D341Med (cell line): ENCODE measurements at places on chromosomes 5 and 9.

GRCh38 chr5:1320436-1321344, 24.2 kb downstream of the CLPTM1L start:
- DNase-seq = no peak

DNA sequence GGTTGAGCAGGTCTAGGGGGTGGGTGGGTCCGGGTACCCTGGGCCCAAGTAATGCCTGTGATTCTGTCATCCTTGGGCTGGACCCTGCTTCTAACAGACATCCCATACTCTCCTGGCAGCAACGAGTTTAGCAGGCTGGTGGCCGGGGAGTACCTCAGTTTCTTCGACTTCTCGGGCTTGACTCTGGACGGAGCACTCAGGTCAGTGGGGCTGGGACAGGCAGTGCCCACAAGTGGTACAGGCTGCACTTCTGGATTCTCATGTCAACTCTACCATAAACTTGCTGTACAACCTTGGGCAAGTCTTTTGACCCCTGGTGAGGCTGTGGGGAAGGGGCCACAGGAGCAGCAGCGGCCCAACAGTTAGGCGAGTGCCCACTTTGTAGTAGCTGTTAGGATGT, 21.8 kb downstream of the PSD2 start:
- no peak for DNase-seq

GRCh38 chr9:96553070-96553469, 66.6 kb downstream of the CDC14B start:
- no peak for DNase-seq

- DNase-seq = no peak
Observed at GRCh38 chr5:100448111-100448528, 87.1 kb upstream of the FAM174A start.

DNA sequence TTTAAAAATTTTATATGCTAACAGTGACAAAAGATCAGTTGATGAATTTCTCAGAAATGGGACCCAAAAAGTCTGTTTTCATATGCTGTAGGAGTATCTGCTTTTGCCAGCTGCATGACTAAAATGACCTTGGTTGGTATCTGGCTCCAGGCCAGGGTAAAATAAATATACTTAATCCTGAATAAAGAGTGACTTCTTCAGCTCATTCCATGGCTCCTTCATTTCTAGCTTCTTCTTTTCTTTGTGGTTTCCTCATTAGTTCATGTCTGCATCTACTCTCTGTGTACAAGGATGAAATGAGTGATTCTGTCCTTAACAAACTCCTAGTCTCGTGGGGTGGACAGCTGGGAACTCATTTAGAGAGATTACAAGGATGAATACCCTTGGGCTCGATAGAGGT, 36.0 kb downstream of the RCL1 start:
- peak; percentile 44 for DNase-seq

DNA sequence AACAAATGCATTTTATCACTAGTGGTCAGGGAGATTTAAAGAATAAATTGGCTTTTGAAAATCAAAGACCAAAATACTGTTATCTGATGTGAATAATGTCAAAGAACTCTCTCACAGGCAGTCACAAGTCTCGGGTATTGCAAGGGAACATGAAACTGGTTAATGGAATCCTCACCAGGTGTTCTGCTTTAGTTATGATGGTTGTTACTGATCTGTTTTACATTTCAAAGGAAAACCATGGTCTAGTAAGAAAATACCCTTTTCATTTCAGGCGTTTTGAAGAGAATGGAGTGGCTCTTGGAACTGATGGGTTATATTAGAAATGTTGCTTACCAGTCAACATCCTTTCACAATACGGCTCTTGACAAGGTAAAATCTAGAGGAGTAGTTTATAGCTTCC, 43.4 kb downstream of the HACD4 start:
- DNase-seq = no peak

GRCh38 chr5:126693806-126694205, 83.1 kb upstream of the LMNB1 start:
- no peak for DNase-seq

DNA sequence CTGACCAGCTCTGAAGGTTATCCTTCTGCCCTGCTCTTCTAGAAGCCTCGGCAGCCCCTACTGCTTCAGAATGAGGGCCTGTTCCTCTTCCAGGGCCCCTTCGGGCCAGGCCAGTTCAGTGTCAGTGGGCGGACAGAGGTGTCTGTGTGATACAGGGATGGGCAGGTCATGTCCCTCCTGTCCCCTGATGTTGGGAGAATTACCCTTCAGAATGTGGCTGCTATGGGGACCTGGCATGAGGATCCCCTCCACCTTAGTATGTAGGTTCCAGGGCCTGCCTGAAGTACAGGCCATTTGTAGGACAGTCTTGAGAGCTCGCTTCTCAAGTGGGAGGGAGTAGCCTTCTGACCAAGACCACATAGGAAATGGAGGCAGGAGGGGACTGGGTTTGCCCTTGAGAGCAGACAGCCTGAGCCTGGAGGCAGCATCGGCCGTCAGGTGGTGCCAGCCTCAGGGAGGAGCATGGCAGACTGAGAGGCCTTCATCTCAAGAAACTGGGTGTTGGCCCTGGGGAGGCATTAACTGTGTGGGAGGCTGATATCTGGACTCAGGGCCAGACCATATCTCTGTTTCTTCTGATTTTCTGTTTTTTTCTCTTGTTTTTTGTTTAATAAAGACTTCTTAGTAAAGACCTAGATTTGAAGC, 32.0 kb downstream of the ANGPTL2 start:
- no peak for DNase-seq

DNA sequence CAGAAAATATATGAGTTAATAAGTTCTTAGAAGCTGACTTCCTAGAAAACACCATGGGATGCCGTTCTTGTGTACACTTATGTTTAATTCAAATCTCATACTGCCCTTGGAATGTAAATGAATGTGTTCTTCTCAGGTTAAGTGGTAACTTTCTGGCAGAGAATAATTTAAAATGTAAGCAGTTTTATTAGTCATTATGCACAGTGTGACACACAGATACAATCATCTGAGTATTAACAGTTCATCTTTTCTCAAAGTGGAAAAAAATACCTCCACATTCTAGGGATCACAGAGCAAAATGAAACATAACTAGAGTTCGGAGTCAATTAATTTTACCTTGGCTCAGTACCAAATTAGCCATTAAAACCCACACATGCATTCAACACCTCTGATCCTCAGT, 508.1 kb downstream of the CDH9 start:
- DNase-seq = no peak

GRCh38 chr5:55823151-55823796, 27.9 kb upstream of the IL31RA start:
- no peak for DNase-seq

DNA sequence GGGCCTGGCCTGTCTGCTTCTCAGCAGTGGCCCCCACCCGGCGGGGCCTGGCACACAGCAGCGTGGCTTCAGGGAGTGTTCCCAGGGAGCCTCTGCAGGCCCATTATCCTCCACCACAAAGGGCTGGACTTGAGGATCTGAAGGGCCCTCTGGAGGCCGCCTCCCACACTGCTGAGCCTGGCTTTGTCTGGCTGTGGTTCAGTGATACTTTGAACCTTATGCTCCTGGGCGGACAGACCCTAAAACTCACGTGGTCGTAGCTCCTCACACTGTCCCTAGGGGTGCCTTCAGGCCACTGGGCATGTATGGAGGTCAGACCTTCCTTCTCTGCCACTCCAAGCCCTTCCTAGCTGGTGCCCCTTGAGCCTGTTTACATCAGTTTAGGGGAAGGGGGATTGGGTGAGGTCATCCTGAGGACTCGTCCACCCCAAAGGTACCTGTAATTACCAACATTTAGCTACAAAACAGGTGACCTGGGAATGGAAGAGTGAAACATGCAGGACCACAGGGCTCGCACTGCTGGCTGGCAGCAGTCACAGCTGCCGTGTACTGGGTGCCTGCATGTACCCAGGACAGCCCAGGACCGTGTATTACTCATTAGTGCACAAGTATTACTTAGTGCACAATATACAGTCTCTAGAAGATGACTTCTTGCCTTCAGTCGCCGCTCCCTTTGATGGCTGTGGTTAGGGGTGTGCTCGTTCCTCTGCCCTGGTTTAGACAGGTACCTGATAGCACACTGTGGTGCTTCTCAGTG, 8.5 kb downstream of the GRHPR start:
- DNase-seq = peak; percentile 50

- no peak for DNase-seq
Observed at GRCh38 chr5:149638136-149638535, 56.8 kb downstream of the ARHGEF37 start.

DNA sequence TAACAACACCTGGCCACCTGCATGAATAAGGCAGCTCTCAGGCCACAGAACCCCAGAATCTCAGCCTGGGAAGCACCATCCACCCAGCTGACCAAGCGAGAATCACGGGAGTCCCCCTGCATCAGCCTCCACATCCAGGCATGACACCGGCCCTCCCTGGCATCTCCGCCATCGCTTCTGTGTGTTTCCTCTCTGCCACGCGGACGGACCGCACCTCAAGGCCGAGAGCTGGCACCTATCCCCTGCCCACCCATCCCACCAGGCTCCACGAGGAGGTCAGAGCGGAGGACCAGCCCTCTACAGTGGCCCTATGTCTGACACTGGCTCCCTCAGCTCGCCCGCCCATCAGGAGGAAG, 134.7 kb downstream of the COL23A1 start:
- DNase-seq = no peak

GRCh38 chr9:16312116-16312515, 558.4 kb downstream of the BNC2 start:
- DNase-seq = no peak

GRCh38 chr5:132253008-132253441, 4.5 kb upstream of the PDLIM4 start:
- peak; percentile 10 for DNase-seq

DNA sequence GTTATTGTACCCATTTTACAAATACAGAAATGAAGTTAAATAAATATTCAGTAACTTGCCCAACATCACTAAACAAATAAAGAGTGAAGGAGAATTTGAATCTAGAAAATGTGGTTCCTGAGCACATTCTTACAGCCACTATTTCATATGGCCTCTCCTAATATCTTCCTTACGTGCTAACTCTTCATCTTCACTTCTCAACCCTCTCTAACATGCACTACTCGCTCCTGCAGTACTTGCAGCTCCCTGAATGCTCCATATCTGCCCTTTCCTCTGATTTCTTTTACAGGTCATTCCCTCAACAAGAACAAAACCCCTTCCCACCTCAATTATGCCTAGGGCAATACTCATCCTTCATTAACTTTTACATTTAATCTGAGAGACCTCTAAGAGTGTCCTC, 711.5 kb downstream of the CETN3 start:
- no peak for DNase-seq

- DNase-seq = no peak
Observed at GRCh38 chr5:33102551-33102950, 338.2 kb upstream of the TARS1 start.

GRCh38 chr5:144202072-144202471, 31.4 kb downstream of the KCTD16 start:
- no peak for DNase-seq

- DNase-seq = no peak
Observed at GRCh38 chr9:111056538-111056937, 18.3 kb upstream of the LPAR1 start.

- no peak for DNase-seq
Observed at GRCh38 chr5:143870871-143871632, 59.1 kb downstream of the HMHB1 start.

- DNase-seq = peak; percentile 52
Observed at GRCh38 chr9:92501671-92502393, 19.5 kb upstream of the ASPN start.

DNA sequence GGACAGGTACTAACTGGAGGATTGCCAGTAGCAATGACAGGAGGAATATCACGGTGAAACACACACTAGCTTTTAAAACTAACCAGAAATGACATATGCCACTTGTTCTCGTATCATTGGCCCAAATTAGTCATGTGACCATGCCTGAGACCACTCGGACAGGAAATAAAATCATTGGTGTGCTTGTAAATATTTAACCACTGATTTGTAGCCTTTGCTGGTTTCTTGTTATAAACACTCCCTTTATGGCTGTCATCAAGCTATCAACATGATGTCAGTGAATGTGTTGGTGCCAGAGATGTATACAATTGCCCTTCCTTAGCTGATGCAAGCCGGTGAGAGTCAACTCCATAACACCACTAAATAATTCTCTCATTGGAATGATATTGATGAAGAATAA, 123.7 kb upstream of the ANKH start:
- DNase-seq = no peak

- DNase-seq = no peak
Observed at GRCh38 chr9:123997665-123998277, 13.8 kb upstream of the LHX2 start.

- no peak for DNase-seq
Observed at GRCh38 chr9:131060900-131061630, 35.3 kb upstream of the AIF1L start.

DNA sequence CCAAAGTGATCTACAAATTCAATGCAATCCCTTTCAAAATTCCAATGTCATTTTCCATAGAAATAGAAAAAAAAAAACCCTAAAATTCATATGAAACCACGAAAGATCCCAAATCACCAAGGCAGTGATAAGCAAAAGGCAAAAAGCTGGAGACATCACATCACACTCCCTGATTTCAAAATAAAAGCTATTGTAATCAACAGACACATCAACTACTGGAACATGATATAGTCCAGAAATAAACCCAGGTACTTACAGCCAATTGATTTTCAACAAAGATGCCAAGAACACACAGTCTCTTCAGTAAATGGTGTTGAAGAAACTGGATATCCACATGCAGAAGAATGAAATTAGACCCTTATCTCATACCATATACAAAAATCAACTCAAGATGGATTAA, 224.0 kb downstream of the WDR70 start:
- no peak for DNase-seq

GRCh38 chr5:99076723-99077640, 148.2 kb upstream of the CHD1 start:
- no peak for DNase-seq

DNA sequence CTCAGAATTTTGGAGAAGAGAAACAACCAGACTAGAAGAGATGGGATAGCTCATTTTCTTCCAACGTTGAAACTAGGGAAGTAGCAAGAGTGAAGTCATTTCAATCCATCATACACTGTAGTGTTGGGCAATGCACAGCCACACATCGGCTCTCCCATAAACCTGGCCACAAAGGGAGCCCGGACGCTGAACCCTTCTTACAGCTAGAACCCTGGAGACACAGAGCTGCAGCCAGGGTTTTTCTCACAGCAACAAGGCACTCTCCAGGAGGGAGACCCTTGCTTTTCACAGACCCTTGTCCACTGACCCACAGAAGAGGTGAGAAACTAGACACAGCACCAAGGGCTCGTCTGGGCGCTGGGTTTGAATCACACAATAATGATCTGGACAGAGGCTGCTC, 101.4 kb upstream of the FSTL4 start:
- DNase-seq = no peak

DNA sequence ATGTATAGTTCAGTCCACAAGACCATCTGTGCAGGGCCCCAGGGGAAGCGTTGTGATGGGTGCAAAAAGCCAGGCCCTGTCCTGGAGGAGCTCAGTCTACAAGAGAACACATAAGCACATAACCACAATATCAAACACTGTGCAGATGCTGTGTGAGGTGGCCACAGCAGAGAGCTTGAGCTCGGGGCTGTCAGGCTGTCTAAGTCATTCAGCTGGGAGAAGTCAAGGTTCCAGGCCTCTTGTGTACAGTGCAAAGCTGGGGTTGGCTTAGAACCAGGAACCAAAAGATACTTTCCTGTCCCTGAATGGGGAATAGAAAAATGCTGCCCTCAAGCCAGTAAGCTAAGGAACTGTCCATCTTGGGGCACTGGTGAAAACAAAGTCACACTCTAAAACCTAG, 75.0 kb downstream of the PRDM6 start:
- DNase-seq = no peak
